ENCODE measurements at places on chromosomes 16 and 17.

GRCh38 chr17:34349751-34350150 lies 6.5 kb upstream of the CCL13 start:
- DNase-seq, result no peak

GRCh38 chr17:39146273-39146672 lies 5.2 kb downstream of the PLXDC1 start:
- no peak for DNase-seq

DNA sequence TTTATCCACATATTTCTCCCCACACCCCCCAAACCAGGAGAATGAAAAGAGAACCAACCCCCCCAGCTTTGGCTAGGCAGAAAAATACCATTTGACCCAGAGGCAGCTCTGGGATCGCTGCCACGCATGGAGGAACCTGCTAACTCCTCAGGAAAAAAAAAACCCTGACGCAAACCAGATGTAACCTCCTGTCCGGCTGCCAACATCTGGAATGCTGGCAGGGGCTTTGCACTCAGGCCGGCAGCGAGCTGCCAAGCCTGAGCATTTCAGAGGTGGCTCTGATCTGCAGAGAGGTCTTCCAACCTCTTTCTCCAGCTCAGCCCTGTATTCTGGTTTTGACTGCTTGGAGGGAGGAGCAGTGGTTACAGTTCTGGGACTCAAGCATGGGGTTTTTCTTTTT lies 8.2 kb downstream of the IGFBP4 start:
- DNase-seq, result no peak

- DNase-seq, result no peak
Observed at GRCh38 chr16:1708768-1709180, 2.8 kb downstream of the MAPK8IP3 start.

GRCh38 chr17:80605326-80606066 lies 60.9 kb downstream of the RPTOR start:
- DNase-seq, result peak; percentile 12

DNA sequence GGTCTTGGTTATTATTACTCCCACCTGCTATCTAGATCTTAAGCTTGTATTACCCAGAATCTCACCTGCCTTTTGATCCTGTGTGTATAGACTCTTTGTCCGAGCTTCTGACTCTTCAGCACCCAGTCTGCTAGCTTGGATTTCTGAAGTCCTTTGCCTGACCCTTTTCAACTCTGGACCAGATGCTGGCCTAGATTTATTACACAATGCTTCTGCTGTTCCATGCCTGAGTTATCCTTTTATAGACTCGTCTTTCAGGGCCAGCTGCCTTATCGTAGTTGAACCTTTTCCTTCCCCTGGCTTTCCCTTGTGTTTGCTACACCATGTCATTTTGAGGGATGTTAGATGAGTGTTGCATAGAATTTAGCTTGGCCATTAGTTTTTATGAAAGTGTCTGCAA lies 32.6 kb downstream of the RHOT1 start:
- no peak for DNase-seq

DNA sequence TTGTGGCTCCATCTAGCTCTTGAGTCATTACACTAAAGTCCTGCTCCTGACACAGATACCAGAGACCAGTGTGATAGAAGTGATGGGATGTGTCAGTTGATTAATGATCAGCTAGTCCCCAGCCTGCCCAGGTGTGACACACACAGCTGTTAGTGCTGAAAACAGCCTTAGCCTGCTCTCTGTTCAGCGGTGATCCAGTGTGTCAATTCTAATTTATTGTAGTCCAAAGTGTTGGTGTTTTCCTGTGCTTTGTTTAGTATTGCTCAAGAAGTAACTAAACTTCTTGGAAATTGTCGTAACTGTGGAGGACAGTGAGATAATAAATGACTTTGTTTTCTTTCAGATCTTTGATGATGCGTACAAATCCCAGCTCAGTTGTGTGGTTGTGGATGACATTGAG lies 92.3 kb downstream of the WNT3 start:
- no peak for DNase-seq

GRCh38 chr17:48733632-48734328 lies 5.2 kb upstream of the HOXB13 start:
- DNase-seq, result no peak

- DNase-seq, result no peak
Observed at GRCh38 chr16:11245988-11246387, 10.0 kb downstream of the SOCS1 start.

- no peak for DNase-seq
Observed at GRCh38 chr17:28488533-28489276, 15.3 kb downstream of the SLC13A2 start.

GRCh38 chr16:4513086-4513860 lies 25.3 kb downstream of the CDIP1 start:
- no peak for DNase-seq

DNA sequence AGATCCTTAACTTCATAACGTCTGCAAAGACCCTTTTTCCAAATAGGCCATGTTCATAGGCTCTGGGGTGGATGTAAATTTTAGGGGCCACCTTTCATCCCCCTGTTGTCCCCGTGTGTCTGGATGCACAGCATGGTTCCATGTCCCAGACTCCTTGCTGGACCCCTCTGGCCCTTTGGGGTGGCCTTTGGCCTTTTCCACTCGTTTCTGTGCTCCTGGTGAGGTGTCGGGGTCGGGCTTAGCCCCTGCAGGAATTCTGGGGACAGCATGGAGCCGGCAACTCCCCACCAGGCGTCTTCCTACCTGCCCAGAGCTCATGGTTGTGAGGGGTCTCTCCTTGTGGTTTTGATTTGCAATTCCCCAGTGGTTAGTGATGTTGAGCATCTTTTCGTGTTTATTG lies 183.5 kb downstream of the SEC14L1 start:
- DNase-seq, result no peak

- peak; percentile 67 for DNase-seq
Observed at GRCh38 chr17:6421700-6422604, 13.0 kb downstream of the AIPL1 start.

DNA sequence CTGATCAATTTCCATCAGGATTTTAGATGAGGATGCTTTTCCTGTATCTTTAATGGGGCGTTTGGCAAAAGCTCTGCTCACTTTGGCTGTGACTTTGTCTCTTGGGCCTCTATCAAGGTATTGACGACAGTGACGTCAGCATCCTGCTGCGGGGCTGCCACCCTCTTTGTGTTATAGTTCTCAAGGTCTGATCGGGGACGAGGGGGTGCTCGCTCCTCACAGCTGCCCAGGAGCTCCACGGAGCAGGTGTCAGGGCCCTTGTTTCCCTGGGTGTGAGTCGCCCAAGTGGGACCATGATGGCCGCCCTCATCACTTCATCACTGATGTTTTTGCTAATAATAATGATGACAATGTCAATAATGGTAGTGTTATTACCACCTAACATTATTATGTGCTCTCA lies 65.4 kb downstream of the CMIP start:
- no peak for DNase-seq

DNA sequence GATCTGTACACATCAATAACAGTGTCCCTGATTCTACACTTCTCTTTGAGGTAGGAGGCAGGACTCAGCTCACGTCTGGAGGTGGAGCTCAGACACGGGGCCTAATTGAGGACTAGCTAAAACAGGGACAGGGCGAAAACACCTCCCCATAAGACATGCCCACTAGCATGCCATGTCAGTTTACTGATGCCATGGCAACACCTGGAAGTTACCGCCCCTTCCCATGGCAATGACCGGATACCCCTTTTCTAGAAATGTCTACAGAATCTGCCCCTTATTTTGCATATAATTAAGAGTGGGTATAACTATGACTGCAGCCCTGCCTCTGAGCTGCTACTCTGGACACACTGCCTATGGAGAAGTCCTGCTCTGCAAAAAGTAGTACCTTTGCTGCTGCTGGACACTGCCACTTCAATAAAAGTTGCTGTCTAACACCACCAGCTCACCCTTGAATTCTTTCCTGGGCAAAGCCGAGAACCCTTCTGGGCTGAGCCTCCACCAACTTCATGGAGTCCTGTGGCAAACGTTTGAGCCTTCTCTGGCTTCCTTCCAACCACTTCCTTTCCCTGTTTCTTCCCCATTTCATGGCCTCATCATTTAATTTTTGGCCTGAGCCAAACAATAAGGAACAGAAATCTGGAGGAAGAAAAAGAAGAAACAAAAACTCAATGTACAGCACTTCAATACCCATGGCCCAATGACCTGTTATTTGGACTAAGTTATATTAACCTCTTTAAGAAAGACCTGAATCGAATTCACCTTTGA lies 21.0 kb downstream of the PHB1 start:
- DNase-seq, result no peak

DNA sequence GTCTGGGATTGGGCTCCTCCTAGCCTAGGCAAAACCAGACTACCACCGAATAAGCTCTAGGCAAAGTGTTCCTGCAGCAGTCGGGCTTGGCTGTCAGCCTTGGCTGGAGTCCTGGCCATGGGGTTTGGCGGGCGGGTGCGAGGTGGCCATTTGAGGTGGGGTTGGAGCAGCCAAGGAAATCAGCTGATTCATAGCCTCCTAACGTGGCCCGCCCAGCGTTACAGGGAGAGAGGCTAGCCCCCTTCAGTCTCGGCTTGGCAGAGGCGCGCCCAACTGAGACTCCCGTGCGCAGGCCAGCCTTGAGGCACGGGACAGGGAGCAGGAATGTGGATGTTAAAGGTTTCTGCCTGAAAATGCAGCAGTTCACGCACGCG lies 1.9 kb downstream of the PMP22 start:
- DNase-seq, result no peak

All from activated T-cell treated with anti-CD3 and anti-CD28 coated beads for 1 hour (primary cell).